ENCODE measurements at places on chromosomes 7 and 10. TPM values are rescaled to one million over a fixed set of nuclear protein-coding genes. Genes with fewer than 3 reads are reported as not detected.

DNA sequence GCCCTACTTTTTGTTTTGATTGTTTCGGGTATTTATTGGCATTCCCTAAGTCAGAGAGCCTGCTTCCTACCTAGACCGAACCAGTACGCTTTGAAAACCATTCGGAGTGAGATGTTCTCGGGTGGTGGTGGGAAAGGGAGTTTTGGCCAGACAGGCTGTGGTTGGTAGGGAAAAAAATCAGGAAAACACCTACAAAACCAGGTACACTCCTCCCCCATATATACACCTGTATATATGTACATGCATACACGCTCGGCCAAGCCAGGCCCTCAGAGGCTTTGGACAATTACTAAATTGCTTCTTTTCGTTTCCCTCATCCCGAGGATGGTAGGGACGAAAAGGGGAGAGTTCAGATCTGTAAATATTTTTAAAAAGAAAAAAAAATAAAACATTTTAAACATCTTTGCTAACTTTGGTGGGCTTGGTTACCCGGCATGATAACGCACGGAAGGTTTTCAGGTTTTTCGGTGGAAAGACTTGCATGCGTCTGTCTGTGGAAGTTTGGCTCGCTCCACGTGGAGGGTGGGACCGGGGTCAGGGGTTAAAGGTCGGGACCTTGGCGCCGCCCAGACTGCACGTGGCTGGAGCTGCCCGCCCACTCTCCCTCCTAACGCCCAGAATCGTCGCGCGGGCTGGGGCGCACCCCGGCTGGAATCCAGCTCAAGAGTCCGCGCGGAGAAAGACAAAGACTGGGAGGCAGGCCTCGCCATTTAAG is 2.5 kb downstream of the HMX2 start:
- DNase-seq: peak; percentile 42

DNA sequence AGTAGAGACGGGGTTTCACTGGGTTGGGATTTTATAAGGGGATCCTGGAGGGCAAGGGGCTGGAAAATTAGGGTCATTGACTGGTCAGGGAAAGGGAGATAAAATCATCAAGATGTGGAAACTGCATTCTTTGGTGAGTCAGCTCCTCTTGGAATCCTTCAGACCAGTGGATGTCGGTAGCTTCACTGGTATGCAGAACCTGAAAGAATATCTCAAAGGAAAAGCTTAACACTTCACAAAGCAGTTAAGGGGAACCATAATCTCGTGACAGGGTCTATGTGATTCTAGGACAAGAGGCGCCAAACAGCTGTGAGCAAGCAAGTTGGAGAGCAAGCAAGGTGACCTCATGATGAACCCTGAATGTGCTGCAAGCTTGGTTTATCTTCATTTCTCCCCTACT is 634.7 kb upstream of the AUTS2 start:
- DNase-seq: no peak

- DNase-seq: no peak
Observed at GRCh38 chr7:144470078-144470477, 66.6 kb upstream of the NOBOX start.

DNA sequence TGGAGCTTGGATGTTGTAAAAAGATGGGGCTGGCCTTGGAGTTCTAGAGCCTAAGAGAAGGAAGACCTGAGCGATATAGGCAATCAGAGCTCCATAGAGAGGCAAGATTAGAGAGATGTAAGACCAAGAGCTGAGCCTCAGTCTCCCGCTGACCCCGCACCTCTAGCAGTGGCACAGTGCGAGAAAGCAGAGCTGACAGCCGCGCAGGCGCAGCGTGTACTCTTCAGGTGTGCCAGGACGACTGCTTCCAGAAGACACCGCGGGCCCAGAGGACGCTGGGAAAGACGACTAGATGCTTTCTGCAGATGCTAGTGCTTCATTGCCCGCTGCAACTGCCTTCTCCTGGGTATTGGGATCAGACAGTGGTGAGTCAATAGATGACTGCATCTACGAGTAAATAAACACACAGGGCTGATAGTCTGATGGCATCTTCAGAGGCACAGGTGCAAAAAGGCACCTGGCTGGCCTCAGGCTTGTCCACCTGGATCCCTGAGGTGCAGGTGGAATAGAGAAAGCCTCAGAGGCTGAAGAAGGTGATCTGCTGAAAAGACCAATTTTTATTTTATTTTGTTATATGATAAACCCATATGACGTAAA is 38.1 kb upstream of the CCDC6 start:
- no peak for DNase-seq

- no peak for DNase-seq
Observed at GRCh38 chr10:33052263-33052875, 94.3 kb upstream of the ITGB1 start.

- no peak for DNase-seq
Observed at GRCh38 chr7:2411815-2412586, 8.6 kb downstream of the CHST12 start.

DNA sequence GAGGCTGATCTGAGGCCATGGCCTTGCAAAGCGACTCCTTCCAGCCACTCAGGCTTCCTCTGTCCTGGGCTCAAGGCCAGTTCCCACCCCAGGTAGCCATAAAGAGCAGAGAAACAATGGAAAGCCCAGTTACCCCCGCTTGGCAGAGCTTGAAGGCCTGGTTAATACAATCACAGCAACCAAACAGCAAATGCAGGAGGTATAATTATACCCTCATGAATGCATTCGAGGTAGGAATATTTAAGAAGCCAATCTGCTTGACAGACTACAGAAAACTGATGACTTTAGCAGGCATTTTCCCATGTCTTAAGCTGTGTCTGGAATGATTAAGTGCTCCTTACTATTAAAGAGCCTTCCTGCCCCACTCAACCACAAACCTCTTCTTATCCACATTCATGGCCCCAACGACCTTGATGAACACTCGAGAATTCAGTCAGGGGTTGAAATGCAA is 114.1 kb upstream of the MACROH2A2 start:
- DNase-seq: no peak

- DNase-seq: no peak
Observed at GRCh38 chr10:33819206-33819605, 484.7 kb upstream of the NRP1 start.

- no peak for DNase-seq
Observed at GRCh38 chr10:6563731-6564130, 16.3 kb downstream of the PRKCQ start.

DNA sequence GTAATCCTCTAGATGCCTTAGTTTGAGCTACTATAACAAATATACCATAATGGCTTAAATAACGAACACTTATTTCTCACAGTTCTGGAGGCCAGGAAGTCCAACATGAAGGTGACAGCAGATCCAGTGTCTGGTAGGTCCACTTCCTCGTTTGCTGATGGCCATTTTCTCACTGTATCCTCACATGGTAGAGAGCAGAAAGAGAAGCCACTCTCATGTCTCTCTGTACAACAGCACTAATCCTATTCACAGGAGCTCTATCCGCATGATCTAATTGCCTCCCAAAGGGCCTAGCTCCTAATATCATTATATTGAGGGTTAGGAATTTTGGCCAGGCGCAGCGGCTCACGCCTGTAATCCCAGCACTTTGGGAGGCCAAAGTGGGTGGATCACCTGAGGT is 10.2 kb downstream of the HIBADH start:
- DNase-seq: no peak

GRCh38 chr7:2760098-2760889 is 72.3 kb downstream of the AMZ1 start:
- DNase-seq: peak; percentile 80

GRCh38 chr10:7984896-7985295 is 69.6 kb upstream of the GATA3 start:
- DNase-seq: no peak

GRCh38 chr10:79056736-79057391 is 11.9 kb upstream of the ZMIZ1 start:
- DNase-seq: peak; percentile 26

GRCh38 chr7:21355406-21355874 is 72.4 kb upstream of the SP4 start:
- no peak for DNase-seq

- no peak for DNase-seq
Observed at GRCh38 chr10:14385596-14386593, 55.2 kb upstream of the FRMD4A start.

GRCh38 chr10:69800109-69800508 is 1.6 kb upstream of the COL13A1 start:
- no peak for DNase-seq

DNA sequence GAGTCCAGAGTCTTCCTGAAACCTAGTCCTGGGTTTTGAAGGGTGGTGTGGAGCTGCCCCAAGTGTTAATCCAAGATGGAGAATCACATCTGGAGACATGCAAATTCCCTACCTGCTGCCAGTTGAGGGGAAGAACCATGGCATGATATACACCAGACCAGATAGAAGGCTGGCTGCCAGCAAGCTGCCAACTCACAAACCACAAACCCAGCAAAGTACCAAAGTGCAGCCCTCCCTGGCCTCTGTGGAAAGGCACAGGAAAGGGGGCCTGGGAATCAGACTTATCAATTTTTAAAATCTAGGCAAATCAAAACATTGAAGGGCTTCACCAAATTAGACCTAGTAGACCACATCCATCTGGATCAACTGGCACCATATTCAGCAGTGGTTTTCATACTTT is 157.0 kb downstream of the TMEM26 start:
- no peak for DNase-seq

- DNase-seq: no peak
Observed at GRCh38 chr7:99121496-99122021, 22.3 kb downstream of the SMURF1 start.

- no peak for DNase-seq
Observed at GRCh38 chr7:69603351-69603750, 5.1 kb downstream of the AUTS2 start.

DNA sequence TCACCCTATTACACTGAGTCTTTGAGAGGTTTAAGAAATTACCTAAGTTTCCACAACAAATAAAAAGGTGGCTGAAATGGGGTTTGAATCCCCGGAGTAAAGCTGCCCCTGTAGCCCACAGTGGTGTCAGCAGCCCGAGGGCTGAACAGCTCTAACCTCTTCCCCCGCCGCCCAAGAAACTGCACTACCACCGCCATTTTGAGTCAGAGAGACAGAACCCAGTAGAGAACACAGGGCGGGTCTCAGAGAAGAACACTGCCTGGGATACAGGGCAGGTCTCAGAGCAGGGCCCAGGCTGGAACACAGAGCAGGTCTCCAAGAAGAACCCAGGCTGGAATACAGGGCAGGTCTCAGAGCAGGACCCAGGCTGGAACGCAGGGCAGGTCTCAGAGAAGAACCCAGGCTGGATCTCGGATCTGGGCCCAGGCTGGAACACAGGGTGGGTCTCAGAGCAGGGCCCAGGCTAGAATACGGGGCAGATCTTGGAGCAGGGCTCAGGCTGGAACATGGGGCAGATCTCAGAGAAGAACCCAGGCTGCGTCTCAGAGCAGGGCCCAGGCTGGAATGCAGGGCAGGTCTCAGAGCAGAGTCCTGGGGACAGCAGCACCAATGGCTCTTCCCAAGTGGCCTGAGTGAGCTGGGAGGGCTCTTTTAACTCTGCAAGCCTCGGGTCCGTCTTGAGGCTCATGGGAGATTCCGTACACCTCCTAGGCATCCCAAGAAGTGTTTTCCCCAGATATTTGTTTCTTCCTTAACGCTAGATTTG is 85.9 kb upstream of the LANCL2 start:
- DNase-seq: no peak

DNA sequence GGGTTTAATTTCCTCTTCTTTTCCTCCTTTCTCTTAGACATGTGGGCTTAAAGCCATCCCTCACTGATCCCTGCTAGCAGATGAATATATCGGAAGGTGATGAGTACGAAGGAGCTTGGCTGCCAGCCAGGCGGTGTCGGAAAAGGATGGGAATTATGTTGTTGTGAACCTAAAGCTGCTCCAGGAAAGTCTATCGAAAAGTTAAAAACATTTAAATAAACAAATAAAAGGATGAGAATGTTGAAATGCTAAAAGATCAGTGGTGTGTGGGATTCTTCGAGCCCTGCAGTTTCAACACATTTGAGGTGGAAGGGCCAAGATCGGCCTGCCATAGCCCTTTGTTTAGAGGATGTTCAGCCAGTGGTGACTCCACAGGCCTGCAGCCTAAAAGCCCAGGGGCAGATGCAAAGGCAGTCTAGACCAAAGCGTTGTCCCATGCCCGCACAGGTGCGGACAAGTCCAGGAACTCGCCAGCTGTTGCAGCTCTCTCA is 107.9 kb downstream of the JCAD start:
- no peak for DNase-seq

DNA sequence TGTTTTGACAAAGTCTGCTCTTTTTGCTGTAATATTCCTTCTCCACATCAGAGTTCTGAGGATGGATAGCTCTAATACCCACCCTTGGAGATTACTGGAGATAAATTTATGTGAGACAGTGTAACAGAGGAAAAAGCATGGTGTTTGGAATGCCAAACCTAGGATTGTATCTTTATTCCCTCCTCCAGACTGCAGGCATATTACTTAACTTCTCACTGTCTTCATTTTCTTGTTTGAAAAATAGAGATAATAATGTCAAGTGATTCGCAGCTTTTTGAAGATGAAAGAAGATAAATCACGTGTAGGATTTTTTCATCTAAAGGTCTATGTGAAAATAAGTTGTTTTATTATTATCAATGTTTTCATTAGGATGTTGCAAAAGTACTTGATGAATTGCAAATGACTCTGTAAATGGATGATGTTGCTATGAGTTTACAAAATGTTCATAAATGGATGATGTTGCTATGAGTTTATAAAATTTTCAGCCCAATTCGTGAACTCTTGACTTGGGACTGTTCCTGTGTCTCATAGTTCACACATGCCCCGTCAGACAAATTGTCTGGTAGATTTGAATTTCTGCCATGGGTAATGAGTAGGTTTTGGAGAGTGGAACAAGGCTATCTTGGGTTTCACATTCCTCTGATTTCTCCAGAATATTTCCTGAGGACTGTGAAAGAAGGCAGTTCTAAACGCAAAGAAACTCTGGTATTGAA is 113.1 kb upstream of the IGFBP3 start:
- DNase-seq: no peak

GRCh38 chr7:139924461-139924860 is 95.4 kb downstream of the TBXAS1 start:
- no peak for DNase-seq

DNA sequence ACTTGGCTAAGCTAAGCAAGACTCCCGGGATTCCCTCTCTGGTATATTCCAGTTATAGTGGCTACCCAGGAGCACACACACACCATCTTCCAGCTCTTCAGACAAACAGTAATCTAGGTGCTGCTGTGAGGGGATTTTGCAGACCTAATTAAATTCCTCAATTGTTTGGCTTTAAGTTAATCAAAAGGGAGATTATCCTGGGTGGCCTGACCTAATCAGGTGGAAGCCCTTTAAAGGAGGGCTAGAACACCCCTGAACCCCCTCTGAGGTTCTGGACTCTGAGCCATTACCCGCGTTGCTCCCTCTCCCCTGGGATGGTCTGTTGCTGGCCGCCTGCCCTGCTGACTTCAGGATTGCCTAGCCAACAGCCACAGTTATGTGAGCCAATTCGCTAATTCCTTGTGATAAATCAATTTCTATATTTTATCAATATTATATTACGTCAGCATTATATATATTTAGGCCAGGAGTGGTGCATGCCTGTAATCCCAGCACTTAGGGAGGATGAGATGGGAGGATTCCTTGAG is 6.4 kb downstream of the SFXN2 start:
- DNase-seq: no peak

Gene CLCN1
- 2.9 TPM for total RNA-seq

Gene PAPOLB
- total RNA-seq: not detected

Gene GPC2
- total RNA-seq: 0.77 TPM

Gene VWDE
- not detected for total RNA-seq

Gene RBP3
- total RNA-seq: not detected

Gene GTPBP4
- 60.7 TPM for total RNA-seq

Gene BHLHA15
- not detected for total RNA-seq

Gene PALD1
- 3.7 TPM for total RNA-seq
